ENCODE measurements at places on chromosomes 5 and 9.
A peak's percentile ranks its signal among the peaks of the same experiment; 100 is the strongest.

GRCh38 chr5:151509231-151509630, 61.8 kb downstream of the SLC36A1 start:
- DNase-seq, result no peak

DNA sequence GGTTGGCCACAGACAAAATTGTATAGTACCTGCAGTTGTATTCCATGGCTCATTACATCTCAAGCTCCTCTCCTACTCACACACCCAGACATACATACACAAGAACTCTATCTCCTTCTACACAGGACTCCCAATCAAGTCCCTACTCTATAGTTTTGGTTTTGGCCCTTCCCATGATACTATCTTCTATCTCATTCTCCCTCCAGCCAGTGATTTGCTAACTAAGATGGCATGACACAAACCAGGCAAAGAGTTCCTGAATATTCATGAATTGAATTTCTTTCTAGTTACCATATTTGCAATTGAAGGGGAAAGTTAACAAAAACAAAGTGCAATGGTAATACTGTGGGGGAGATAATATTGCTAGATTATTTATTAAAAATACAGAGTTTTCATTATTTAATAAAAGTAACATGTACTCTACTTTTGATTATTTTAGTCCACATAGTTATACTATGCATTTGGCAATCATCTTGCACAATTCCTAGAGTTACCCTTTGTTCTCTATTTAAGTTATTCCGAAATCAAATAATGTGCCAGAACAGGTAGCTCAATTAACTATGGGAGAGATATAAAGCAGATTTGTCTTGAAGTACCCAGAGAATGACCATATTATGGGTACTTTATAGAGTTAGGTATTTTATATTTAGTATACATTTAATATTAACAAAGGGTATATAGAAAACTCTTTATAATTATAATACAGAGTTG, 9.6 kb upstream of the LURAP1L start:
- DNase-seq, result no peak

DNA sequence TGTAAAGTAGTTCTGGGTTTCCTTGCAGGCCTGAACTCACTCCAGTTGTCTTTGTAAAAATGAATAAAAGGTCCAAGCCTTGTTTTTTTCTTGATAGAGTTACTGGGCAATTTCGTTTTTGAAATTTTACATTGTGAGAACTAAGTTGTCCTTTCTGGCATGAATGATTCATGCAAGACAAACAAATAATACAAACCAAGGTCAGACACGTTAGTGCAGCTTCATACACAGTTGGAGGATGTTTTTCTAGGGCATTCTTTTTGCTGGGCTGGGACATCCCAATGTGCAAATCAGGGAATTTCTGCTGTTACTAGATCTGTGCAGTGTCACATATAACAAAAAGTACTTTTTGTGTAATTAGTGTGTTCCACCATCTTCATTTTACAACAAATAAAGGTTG, 96.0 kb downstream of the MEGF10 start:
- DNase-seq, result no peak

DNA sequence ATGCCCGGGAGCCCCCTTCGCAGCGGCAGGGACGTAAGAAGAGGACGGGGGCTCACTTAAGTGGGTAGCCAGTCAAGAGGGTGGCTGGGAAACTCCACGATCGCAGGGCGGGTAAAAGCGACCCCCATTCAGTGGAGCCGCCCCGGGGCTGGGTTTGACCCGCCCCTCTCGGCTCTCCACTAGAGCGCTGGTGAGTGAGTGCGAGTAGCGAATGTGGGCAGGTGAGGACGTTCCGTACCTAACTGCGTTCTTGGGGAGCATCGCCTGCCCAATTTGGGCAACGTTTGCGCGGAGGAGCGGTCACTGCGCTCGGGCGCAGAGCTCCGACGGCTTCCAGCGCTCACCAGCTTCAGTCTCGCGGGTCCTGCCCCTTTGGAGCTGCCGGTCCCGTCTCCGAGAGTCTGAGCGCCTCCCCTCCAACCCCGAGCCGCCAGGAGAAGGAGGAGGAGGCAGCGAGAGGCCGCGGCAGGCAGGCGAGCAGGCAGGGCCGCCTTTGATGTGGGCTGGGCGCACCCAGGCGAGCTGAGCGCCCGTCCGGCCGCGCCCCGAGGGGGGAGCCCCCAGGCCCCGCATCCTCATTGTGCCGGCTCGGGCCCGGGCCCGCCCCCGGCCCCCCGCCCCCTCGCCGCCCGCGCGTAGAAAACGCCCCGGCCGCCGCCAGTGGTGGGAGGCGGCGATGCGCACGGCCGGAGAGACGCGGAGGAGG, at the start of gene FGF18:
Gene FGF18 (plus strand): TSS at position 666 of the 706 bp plus-strand sequence. CDS start 553 bp downstream, outside the sequence.
- peak; percentile 63 for DNase-seq

DNA sequence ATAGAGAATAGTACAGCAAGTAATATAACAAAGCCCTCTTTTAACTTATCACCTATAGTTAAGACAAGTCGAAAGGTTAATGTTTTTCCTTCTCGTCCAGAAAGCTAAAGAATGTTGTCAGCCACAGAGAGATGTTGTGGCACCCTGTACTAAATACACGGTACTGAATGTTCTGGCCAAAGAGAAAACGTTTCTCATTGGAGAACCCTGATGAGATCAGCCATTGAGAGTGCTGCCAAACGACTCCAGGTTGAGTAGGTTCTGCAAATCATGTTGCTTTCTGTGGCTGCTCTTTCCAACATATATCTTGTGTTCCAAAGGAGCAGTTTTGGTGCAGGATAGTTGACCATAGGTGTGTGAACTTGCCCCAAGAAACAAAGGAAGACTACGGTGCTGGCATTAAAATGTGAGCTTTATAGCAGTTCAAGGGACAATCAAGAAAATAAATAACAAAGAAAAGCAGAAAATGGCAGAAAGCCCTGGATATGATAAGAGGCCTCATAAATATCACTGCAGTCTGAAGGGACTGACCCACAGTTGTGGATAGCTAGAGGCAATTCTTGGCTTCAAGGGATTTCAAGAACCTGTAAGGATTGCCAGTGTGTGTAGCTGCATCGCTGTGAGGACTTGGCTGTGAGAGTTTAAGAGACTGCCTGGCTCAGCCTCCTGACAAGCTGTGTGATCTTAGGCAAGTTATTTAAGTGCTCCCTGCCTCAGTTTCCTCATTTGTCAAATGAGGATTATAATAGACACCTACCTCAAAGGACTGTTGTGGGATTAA, 102.7 kb downstream of the ARHGEF28 start:
- no peak for DNase-seq

GRCh38 chr5:120454094-120454798, 9.9 kb upstream of the PRR16 start:
- DNase-seq, result peak; percentile 29

DNA sequence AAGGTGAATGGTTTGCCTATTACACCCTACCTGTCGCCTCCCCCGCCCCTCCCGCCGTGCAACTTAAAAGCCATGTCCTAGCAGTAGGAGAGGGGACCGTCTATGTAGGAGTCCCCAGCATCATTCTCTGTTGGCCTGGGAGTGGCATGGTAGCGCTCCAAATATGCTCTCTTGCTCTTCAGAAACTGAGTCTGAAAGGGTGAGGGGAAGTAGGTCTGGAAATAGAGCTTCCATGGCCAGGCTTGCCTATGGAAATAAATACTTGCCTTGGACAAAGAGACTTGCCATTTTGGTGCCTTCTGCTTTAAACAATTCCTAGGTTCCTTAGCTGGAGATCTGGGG, 1.4 kb downstream of the RGS7BP start:
- no peak for DNase-seq

GRCh38 chr5:166276006-166276405, 2015.4 kb upstream of the WWC1 start:
- no peak for DNase-seq

DNA sequence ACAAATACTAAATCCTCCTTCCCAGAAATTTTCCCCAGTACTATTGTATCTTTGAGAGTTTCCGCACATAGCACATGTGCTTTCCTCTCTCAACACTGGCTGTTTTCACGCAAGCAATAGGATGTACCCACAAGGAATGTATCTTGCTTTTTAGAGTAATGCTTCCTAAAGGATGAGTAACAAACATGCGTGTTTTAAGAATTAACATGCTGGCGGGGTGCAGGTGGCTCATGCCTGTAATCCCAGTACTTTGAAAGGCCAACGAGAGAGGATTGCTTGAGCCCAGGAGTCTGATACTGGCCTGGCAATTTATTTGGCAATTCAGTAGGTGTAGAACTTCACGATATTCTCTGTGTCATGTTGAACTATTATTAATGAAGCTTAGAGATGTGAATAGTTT, 4.6 kb downstream of the RUFY1 start:
- DNase-seq, result no peak

- DNase-seq, result no peak
Observed at GRCh38 chr5:87539839-87540238, 127.1 kb upstream of the CCNH start.

GRCh38 chr5:40717281-40717680, 37.6 kb downstream of the PTGER4 start:
- DNase-seq, result no peak

GRCh38 chr9:127521919-127522304, 70.6 kb downstream of the LRSAM1 start:
- peak; percentile 58 for DNase-seq

DNA sequence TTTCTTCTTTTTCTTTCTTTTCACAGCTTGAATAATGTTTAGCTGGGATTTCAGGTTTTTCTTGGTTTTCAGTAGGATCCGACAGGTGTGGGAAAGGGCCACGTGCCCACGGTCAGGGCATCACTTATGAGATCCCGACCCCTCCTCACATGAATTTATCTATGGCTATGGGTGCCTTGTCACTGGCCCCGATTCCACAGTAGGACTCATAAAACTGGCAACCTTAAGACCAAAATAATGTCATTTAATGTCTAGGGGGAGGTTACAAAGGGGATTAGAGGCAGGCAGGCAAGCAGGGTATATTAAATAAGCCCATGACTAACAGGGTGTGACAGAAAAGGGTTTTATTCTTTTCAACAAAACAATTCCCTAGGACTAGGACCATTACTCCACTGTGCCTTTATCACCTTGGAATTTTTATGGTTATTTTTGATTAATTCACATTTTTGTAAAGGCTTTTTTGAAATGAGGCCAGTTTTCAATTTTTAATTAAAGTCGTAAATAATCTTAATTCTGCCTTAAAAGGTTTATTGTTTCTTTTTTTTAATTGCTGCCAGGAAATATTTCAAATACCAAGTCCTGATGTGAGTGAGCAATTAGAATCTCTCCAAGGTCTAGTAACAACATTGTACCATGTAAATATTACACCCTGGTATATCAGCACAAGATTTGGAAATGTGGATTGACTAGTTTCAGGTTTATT, 370.4 kb downstream of the GLIS3 start:
- no peak for DNase-seq

DNA sequence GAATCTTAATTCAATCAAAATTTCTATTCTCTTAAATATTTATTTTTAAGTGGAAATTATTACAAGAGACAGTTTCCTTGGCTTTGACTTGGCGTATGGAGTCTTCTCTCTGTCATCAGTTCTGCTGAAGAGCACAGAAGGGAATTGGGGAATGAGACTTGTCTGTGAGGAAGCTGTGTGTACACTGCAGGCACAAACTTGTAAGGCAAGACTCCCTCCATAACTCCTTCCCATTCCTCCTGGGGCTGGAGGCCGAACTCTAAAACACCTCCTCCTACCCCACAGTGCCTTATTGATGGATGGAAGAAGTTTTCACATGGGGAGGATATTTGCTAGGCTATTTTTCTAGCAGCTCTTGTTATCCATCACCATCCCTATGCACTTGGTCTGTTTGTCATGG, 187.4 kb upstream of the ELL2 start:
- DNase-seq, result no peak

DNA sequence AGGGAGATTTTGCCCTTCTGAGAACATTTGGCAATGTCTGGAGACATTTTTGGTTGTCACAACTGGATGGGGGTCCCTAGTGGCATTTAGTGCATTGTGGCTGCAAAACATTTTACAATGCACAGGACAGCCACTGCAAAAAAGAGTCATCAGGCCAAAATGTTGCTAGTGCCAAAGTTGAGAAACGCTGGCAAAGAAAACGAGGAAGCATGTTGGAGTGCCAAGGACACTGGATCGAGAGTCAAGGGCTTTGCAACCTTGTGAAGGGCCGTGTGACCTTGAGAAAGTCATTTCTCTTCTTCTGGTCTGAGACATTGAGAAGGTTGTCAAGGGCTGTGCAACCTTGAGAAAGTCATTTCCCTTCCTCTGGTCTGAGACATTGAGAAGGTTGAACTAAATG, 45.7 kb upstream of the FRRS1L start:
- DNase-seq, result no peak

DNA sequence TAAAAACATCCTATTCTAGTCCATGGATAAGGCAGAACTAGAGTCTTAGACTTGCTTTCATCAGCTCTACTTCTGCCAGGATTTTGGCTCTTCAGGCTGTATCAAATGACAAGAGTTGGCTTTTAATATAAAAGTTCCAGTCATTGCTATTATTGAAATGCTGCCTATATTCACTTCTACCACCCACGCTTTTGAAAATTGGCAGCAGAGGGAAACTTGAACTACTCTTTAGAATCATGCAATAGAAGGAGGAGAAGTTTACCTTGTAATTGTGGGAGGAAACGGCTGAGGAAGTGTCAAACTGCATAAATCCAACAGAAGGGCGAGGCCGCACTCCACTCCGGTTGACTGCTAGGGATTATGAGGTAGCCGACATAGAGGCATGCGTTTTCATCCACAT, 122.6 kb upstream of the BASP1 start:
- no peak for DNase-seq

DNA sequence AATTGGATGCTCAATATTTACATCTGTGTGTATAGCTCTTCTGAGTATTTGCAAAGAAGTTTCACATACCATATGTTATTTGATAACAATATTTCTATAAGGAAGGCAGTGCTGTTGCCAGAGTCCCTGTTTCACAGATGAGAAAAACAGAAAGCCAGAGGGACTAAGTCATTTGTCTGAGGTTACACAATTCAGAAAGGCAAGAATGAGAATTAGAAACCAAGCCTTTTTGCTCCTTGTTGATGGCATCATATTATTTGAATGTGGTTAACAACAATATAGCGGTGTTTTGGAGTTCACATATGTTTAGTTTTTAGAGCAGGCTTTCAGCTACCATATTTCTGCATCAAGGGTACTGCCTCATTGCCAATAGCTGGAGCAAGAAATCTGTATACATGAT, 110.9 kb upstream of the PRLR start:
- DNase-seq, result no peak

GRCh38 chr9:115616666-115617239, 498.8 kb upstream of the TNC start:
- no peak for DNase-seq

- DNase-seq, result no peak
Observed at GRCh38 chr5:138910546-138911185, 35.5 kb upstream of the LRRTM2 start.

DNA sequence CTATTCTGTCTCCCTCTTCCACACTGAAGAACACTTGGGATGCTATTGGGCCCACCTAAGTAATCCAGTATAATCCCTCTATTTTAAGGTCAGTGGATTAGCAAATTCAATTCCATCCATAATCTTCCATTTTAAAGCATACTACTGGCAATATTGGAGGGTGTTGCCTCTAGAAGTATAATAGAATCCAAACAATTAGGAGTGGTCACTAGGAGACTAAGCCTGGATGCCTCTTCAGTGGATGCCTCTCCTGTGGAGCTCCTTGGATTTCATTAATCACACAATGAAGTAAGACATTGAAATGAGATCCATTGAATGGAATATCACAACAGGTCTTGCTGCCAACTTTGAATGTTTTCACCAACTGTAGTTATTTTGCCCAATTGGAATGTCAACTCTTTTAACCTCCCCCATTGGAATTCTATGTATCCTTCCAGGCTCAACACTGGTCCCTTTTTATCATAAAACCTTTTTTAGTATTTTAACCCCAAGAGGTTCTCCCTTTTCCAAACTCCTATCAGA, 311.6 kb downstream of the PLK2 start:
- DNase-seq, result no peak
